ENCODE measurements at places on chromosomes 5 and 9.

DNA sequence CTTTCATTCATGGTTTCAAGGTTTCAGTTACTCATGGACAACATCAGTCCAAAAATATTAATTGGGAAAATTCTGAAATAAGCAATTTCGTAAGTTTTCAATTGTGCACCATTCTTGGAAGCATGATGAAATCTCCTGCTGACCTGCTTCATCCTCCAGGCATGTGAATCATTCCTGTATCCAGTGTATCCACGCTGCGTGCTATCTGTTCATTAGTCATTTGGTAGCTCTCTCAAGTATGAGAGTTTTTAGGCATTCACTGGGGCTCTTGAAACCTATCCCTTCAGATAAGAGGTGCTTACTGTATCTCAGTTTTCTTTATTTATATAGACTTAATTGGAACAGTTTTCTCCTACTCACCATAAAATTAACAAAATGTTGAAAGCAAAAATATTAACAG lies 293.0 kb downstream of the CDH12 start:
- no peak for DNase-seq

DNA sequence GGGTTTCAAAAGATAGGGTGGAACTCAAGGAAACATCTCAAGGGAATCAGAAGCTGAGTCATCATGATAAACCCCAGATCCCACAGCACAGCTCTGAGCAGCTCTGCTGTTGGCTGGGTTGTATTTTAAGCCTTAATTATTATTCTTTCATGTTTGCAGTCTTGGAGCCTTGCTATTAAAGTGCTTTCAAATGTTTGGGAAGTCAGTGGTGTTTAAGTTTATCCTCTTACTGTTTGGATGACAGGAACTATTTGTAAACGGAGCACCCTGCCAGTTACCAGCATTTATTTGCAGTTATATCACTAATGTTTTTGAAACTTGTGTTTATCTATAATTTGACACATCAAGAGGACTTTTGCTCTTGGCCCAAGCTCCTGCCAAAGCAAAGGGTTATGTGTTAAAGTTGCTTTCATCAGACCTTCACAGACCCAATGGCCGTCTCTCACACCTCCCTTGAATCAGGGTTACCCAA lies 141.1 kb upstream of the SPDL1 start:
- no peak for DNase-seq

GRCh38 chr5:55692509-55692908 lies 19.6 kb downstream of the SLC38A9 start:
- DNase-seq = no peak

DNA sequence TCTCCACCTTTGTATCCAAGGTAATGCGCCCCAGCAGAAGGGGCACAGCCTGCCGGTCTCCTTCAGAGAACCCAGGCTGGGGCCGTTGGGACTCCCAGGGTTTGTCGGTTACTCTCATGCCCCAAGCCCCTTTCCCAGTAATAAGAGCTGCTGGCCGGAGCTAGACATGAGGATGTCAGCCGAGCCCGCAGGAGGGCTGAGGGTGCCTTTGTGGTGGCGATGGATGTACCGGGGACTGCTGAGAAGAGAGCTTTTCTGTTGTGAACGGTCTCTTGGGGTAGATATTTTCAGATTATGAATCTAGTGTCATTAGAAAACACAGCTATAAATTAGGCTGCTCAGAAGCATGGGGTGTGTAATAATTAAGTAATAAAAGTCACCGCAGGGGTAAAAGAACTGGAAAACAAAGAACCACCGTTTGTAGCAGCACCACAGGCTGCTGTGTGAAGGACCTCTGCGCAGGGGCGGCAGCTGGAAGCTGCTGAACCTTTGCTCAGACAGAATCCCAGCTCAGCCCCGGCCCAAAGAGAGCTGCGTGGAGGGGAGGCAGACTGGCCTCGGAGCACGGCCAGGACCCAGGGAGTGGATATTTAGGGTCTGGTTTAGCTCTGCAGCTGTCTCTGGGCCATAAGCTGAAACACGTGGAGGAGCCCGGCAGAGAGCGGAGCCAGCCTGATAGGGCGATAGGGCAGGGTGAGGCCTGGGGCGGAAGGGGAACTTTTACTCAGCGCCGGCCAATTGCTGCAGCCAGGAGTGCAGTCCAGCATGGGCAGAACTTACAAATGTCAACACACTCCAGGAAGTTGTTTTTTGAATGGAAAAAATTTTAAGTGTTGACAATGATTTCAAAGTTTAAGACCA lies 50.5 kb upstream of the BARHL1 start:
- no peak for DNase-seq

GRCh38 chr9:109742776-109743348 lies 37.1 kb upstream of the PALM2AKAP2 start:
- DNase-seq = no peak

GRCh38 chr5:172503925-172504700 lies 49.8 kb upstream of the SH3PXD2B start:
- DNase-seq = no peak

- DNase-seq = no peak
Measured at GRCh38 chr5:169906745-169907649, 73.3 kb downstream of the INSYN2B start.

DNA sequence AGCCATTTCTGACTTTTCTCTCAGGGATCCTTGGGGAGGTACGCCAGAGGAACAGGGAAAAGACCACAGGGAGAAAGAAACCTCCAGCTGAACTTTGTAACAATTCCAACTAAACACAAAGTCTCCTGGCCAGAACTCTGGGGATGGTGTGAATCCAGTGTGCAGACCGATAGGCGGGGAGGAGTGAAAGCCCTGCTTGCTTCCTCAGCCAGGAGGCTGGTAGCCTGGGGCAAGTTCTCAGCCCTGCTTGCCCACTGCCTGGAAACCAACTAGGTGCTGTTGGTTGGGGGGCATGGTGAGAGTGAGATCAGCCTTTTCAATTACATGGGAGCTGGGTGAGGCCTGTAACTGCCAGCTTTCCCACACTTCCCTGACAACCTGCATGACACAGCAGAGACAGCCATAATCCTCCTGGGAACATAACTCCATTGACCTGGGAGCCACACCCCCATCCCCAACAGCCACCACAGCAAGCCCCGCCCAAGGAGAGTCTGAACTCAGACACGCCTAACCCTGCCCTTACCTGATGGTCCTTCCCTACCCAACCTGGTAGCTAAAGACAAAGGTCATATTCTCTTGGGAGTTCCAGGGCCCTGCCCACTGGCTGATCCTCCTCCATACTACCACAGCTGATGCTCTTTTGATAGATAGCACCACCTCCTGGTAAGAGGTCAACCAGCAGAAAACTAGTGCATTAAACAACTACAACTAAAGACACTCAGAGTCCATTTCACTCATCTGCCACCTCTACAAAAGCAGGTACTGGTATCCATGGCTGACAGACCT lies 100.1 kb upstream of the TNFAIP8 start:
- DNase-seq = no peak

DNA sequence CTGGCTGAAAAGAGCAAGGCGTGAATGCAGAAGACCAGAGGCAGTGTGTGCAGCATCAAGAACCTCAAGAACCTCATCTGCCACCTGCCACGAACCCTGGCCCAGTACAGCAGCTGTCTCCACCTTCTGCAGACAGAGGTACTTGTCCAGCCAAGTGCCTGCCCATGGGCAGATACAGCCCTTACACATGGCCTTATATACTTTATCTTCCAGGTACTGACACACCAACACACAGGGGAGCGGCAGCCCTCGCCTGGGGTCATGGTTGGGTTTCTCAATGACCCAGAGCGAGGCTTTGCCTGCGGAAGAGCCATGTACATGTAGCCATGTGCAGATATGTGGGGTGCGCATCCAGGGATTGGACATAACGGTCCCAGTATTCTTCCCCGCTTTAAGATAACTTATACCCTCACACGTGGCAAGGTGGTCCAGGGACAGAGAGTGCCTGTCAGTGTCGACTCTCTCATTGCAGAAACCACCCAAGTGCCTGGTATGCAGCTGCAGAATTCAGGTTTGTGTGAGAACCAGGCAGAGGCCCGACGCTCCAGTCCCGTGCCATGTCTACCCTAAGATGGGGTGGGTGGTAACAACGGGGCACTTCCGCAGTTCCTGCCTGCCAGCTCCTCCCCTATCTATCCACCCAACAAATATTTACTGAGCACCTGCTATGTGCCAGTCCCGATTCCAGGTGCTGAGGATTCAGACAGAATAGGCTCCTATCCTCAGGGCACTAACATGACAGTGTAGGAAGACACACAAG lies 206.9 kb downstream of the FSTL4 start:
- no peak for DNase-seq

GRCh38 chr9:112554516-112554915 lies 67.9 kb downstream of the KIAA1958 start:
- DNase-seq = no peak
